ENCODE measurements at places on chromosomes 16 and 17. TPM values are rescaled to one million over a fixed set of nuclear protein-coding genes. Genes with fewer than 3 reads are reported as not detected.

Gene NEK8
- total RNA-seq, result 1.1 TPM

Gene LDAF1
- total RNA-seq, result 25.7 TPM

Gene SPNS2
- total RNA-seq, result 3.5 TPM

Gene TBC1D26
- not detected for total RNA-seq

Gene OSGIN1
- total RNA-seq, result 24.7 TPM

Gene NECAB2
- total RNA-seq, result not detected

Gene TOP3A
- total RNA-seq, result 17.7 TPM

Gene UTS2R
- total RNA-seq, result not detected

Gene EZH1
- 59.1 TPM for total RNA-seq

Gene TBC1D16
- 6.6 TPM for total RNA-seq
